ENCODE measurements at places on chromosomes 4 and X.

DNA sequence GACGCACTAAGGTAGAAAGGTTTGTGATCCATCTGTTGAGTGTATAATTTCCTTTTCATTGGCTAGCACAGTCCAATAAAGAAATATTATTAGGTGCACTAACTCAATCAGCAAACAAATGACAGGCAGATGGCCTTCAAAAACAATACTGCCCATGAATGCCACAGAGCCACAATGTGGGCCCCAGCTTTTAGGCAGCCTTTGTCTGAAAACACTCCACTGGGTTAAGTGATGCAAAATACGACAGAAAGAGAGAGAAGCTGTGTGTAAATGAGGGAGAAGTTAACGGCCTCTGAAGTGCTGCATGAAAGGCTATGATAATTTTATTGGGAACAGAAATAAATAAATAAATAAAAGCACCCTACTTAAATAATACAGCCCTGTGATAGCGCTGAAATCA is 274.6 kb downstream of the NKX6-1 start:
- no peak for DNase-seq

- DNase-seq = no peak
Observed at GRCh38 chr4:123438031-123438430, 41.4 kb downstream of the SPRY1 start.

GRCh38 chr4:1176398-1177273 is 4.3 kb upstream of the SPON2 start:
- no peak for DNase-seq

- no peak for DNase-seq
Observed at GRCh38 chr4:78171482-78171881, 114.4 kb downstream of the FRAS1 start.

GRCh38 chr4:64781737-64782326 is 372.6 kb upstream of the TECRL start:
- DNase-seq = no peak

DNA sequence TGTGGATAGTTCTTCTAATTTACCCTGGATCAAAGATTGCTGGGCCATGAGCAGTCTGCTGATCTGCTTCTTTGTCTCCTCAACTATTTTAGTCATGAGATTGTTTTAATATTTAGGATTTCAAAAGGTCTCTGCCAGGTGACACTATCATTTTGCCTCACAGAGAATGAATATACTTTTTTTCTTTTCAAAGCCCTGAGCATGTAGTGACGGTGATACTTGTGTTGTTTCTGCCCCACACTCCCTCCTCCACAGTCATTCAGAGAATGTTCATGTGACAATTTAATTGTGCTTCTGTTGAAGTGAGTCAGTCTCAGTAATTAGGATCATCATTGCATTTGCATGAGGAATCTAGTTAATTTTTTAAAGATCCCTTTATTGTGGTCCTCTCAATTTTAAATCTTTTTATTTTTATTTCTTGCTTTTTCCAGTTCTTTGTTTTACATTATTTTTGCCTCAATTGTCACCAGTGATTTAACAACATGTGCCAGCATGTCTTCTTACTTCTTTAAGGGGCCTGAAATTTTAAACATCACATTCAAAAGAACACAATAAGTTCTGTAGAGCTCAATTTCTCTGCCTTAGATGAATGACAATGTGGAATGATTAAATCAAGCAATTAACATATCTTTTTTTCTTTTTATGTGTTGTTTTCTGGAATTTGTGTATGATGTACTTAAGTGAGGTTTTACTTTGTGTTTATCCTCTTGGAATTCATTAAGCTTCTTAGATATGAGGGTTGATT is 12.3 kb downstream of the MMRN1 start:
- DNase-seq = no peak

DNA sequence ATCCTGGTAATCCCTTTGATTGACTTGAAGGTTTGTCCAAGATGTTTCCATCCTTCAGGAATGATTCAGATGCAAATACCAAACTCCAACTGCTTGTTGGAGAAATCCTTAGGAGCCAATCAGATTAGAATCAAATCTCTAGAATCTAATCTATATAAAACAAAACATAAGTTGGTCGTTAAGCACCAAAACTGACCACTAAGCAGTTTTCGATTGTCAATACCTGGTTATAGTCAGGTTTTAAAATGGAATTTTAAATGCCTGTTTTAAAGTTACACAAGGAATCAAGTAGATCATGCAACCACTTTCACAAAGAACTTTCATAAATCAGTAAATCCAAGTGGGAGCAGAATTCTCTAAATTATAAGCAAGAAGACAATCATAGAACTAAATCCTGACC is 236.1 kb downstream of the PARM1 start:
- no peak for DNase-seq

All from left lobe of liver (tissue), 2 donors.